ENCODE measurements at places on chromosomes 4 and X.
A peak's percentile ranks its signal among the peaks of the same experiment; 100 is the strongest.

DNA sequence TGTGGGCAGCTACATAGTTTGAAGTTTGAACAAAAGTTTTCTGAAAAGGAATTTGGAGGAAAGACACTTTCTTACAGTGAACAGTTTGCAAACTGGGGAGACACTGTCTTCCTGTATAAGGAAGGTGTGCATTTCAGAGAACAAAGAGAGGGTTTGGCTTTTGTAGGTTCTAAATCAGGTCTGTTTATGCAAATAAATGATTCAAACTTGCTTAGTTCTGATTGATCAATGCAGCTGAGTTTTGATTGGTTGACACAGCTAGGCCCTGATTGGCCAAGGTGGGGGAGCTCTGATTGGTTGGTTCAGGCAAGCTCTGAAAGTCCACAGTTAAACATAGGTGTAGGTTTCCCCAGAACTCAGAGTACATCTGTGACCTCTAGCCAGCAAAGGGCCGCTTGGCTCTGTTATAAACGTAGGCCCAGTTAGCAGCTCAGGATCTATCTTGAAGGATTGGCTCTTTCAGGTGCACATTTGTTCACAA lies 63.0 kb upstream of the ENPP6 start:
- no peak for DNase-seq

DNA sequence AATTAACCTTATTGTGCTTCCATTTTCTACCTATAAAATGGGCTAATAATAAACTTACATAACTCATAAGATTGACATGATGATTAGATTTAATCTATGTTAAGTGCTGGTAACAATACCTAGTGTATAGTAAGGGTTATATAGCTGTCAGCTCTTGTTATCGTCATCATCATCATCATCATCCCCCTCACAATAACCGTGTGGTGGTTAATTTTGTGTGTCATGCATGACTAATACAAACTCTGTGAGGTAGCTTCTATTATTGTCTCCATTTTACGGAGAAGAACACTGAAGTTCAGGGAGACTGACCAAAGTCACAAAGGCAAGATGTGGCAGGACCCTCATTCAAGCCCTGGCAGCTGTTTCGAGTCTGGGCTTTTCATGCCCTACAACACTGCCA lies 211.3 kb downstream of the PALLD start:
- DNase-seq = no peak

DNA sequence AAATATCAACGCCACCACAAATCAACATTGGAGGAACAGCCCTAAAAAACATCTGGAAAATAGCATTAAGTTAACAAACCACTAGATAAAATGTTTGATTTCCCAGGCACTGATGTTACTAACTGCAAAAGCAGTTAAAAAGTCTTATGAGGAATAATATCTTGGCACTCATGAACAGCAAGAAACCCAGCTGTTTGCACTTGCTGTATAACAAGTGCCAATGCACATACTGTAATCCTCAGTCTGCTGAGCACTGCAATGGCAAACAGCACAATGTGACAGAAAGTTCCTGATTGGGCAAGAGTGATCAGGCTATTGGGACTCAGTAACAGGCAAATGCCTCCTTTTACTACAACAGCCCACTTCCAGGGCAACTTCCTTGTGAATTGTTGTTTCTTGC lies 20.8 kb upstream of the SEC24B start:
- DNase-seq = no peak

DNA sequence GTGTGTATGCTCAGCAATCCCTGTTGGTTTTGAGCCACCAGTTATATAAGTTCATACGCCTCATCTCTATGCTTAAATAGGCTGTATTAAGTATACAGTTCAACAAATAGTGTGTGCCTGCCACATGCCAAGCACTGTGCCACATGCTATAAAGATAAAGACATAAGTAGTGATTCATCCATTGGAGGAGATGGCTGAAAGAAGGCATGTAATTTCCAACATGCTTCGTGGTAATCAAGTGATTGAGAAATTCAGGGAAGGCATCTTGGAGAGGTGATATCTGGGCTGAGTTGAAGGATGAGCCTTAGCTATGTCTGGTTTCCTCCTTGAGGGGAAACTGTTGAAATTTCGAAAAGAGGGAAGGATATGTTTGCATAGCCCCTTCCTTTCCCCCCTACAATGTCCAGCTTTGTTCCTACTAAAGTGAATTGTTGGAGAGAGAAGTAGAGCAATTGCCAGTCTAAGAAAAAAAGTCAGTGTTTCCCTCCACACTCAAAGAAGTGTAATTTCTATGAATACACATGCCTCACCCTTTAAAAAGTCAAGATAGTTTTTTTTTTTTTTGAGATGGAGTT lies 96.5 kb downstream of the ARHGAP10 start:
- no peak for DNase-seq

GRCh38 chr4:15402146-15402545 lies 25.7 kb upstream of the C1QTNF7 start:
- no peak for DNase-seq

GRCh38 chr4:151202381-151202780 lies 74.6 kb upstream of the PRSS48 start:
- DNase-seq = no peak

GRCh38 chr4:73750730-73751129 lies 10.4 kb downstream of the CXCL8 start:
- DNase-seq = no peak

GRCh38 chrX:23820235-23820782 lies 37.3 kb downstream of the SAT1 start:
- no peak for DNase-seq

DNA sequence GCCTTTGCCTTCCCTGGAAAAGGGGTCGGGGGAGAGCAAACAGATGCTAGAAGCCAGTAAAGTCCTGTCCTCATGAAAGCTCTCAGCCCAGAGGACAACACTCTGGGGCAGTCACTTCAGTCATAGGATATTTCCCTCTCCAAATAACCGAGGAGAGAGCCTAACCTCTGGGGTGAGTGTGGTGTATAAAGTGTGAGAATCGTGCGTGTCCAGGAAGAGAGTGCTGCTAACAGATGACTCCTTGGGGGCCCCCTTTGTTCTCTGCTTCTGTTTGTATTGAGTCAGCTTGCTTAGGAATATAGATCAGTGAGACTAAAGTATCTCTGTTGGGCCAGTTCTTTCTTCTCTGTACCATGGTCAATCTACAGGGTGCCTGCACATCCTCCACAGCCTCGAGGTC lies 247.2 kb downstream of the PALLD start:
- no peak for DNase-seq

- no peak for DNase-seq
These were observed 187.4 kb upstream of the RPS6KA3 start for GRCh38 chrX:20454117-20454516.

DNA sequence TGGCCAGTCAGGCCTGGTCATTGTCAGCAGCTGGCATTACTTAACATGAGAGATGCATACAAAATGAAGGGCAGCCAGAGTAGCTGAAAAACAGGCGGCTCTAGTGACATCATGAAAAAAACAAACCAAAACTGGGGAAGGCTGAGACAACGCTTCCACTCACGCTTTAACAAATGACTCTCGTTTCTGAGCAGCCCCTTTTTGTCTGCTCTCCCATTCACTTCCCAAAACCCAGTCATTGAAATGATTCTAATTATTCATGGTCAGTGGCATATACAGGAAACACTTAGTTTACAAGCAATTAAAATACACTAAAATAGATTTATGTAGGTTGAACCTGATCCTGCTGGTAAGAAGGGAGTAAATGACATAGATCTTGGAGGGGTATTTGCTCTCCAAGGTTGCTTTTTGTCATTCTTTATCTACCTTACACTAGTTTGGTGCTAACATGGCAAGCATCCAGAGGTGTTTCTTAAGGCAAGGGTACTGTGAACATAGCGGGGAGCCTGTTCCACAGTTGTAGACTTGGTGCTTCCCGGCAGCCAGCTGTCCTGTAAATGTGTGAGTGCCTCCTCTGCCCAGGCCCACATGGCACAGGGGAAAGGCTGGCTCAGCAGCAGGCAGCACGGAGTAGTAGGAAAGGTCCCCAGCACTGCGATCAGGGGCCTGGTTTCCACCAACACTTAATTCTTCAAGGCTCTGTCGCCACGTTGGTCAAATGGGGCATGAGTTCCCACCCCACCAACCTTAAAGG lies 61.2 kb upstream of the CITED1 start:
- DNase-seq = peak; percentile 23

DNA sequence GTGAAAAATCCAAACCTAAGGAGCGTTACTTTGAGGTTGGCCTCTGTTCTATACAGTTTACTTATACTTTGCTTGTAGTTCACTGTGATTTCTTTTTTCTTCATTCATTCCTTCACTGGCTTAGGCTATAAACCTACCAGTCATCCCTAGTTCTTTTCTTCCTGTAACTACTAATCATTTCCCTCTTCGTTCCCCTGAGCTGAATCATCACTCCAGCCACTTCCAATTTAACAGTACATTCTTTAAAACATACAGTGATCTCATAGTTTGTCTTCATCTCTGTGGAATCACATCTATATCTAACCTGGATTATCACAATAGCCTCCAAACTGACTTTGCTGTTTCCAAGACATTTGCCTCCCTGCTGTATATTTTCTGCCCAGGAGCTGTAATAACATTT lies 25.2 kb upstream of the NPFFR2 start:
- no peak for DNase-seq

GRCh38 chrX:17592117-17592516 lies 145.2 kb upstream of the SCML1 start:
- no peak for DNase-seq

- no peak for DNase-seq
These were observed 68.0 kb upstream of the ATXN3L start for GRCh38 chrX:13387666-13388494.

DNA sequence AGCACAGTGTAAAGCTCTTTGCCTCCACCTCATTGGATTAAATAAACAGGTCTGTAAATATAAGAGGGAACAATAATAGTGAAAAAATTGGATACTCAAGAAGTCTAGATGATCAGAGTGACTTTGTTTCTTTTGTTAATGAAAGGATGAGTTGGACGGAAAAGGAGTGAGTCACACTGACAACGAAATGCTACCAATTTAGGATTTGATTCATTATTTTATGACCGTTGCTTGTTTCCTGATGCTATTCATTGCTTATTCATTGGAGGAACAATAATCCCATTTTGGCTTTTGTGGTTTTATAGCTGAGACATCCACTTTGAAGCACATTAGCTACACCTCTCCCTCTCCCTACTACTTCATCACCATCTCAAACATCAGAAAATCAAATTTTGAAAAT lies 74.4 kb upstream of the DYNLT3 start:
- no peak for DNase-seq
